ENCODE measurements at places on chromosomes 1 and 21. TPM values are rescaled to one million over a fixed set of nuclear protein-coding genes. Genes with fewer than 3 reads are reported as not detected.

GRCh38 chr1:186738926-186739325 lies 58.7 kb upstream of the PTGS2 start:
- no peak for DNase-seq

DNA sequence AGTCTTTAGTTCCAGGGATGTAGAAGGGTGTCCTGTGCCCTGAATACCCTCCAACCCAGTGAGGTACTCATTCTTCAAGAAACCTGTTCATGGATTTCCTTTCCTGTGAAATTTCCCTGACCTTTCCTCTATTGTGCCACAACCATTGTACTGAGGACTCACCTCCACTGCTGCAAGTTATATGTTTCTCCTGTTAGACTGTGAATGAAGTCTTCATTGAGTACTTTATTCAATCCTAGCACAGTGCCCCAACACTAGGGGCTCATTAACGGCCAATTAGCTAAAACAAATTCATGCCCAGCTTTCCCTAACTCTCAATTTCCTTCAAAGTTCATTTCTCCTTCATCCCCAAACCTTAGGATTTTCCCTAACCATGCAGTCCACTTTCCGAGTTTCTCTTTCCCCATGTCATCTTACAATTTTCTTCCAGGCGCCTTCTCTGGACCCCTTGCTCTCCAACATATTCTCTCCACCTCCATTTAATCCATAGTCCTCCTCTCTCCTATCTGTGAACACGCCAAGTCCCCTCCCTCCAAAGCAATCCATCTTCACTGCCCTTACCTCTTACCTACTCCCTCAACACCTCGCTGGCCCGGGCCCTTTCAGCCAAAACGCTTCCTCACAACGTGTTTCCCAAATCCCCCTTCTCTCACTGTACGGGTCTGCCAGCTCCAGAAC lies 1.3 kb downstream of the TRIM33 start:
- no peak for DNase-seq

DNA sequence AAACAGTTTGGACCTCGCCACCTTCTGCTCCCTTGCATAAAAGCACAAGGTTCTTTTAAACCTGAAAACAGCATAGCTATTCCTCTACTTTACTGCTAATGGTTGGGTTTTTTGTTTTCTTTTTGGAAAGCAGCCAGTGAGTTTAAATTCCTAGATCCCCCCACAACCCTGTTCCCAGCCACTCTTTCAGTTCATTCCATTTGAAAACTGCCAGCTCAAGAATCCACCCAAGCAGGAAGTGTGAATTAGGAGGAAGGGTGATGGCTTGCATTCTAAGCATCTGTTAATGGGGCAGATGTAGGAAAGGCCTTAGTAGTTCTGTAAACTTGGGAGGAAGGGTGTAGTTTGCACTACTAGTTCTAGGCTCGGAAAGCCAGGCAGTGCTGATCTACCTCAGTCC lies 172.9 kb upstream of the HOOK1 start:
- DNase-seq = peak; percentile 15

- no peak for DNase-seq
These were observed 23.3 kb upstream of the RXRG start for GRCh38 chr1:165468253-165468652.

GRCh38 chr1:244851546-244852231 lies 12.7 kb downstream of the HNRNPU start:
- no peak for DNase-seq

DNA sequence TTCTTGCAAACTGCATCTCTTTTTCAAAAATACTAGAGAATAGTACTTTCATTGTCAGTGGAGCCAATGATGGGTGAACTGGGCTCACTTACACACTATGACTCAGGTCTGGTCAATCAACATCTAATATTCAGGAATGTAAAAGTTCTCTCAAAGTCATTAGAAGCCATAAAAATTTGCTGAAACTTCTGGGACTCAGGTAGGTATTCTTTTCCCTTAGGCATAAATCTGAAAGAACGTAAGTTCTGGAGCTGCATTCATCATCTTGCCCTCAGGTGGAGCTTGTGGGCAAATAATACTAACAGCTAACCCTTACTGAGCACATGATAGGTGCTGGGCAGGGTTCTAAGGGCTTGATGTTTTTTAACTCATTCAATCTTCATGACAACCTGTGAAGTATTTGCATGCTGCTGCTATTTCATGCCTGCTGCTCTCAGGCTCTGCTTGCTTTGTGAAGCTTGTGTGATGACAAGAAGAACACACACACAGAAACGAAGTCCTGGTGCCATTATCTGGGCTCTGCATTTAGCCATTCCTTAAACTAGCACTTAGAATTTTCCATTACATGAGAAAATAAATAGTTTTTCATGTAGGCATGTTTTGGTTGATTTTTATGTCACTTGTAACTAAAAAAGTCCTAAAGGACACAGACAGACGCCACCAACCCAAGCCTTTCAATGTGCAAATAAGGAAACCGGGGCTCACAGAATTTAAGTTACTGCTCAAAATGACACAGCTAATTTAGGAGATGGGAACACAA lies 394.2 kb upstream of the LYPLAL1 start:
- no peak for DNase-seq

- DNase-seq = no peak
These were observed 609.6 kb downstream of the BRINP3 start for GRCh38 chr1:189868021-189868420.

- DNase-seq = no peak
These were observed 126.1 kb downstream of the LIPI start for GRCh38 chr21:14084701-14085100.

DNA sequence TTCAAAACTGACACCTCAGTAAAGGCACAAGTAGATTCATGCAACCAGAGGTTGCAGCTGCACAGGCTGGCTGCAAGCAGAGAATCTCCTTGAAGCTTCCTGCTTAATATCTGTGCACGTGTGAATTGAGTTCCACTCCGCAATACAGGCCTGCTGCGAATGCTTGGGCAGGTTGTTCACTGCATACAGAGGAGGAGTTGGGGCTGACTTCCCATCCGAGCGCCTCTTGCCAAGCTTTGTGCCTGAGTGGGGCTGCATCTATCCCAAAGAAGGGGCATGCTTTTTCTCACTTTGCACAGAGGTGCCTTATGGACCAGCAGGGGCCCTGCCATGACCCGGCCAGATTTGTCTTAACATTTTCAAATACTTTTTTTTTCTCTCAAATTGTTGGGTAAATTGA lies 17.9 kb upstream of the PADI1 start:
- DNase-seq = no peak

DNA sequence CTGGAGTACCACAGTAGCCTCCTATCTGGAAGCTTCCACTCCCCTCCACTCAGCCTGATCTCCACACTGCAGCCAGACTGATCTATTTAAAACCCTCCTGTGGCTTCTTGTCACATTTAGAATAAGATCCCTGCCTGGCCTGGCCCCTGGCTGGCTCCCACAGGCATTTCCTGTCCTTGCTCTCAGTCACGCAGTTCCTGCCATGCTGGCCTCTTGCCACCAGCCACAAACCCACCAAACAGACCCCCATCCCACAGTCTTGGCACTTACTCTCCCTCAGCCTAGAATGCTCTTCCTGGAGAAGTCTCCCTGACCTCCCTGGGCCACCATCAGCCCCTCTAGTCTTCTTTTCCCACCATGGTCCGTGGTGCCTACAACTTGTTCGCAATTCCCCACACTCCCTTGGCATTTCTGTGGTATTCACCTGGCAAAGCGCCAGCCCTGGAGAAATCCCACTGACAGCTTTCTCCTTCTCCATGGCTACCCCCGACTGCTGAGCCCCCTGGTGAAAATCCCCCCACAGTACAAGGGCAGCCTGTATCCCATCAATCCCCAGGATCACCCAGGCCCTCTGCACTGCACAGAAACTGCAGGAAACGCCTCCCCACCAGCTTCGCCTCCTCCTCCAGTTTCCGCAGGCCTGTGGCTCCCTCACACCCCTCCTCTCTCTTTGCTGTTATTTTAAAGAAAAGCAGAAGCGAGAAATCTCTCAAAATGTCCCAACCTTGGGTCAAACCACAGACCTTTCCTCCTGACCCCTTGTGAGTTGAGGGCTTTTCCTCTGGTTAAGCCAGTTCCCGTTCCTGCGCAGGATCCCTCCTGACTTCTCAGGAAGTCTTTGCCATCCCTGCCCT lies 94.5 kb downstream of the SYT2 start:
- DNase-seq = peak; percentile 88

- DNase-seq = no peak
These were observed 138.3 kb downstream of the TTLL7 start for GRCh38 chr1:83860490-83861221.

GRCh38 chr1:155933591-155934096 lies 569 bp downstream of the KHDC4 start:
- DNase-seq = peak; percentile 22

DNA sequence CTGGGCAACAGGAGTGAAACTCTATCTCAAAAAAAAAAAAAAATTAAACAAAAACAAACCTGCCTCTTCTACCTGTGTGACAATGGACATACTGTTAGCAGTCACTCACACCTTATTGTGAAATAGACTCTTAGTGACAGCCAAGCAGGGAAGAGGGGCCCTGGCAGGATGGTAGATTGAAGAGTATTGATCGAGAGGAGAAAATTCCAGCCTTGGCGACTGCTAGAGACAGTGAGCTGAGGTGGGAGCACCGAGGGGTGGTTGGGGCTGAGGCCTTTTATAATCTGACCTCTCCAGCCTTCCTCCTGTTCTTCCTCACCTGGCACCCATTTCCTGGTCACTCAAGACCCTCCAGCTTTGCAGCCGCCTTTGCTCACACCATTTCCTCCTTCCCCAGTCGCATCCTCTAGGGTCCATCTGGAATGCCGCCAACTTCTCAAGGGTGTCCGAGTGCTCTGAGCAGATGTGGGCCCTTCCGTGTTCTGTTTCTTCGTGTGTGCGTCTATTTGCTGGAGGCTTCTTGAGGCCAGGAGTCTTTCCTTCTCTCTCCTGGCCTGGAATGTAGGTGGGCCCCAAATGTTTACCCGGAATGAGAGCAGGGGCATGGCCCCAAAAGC lies 196.9 kb upstream of the TMEM51 start:
- no peak for DNase-seq

- peak; percentile 51 for DNase-seq
These were observed 6.7 kb upstream of the MAN1C1 start for GRCh38 chr1:25609921-25610320.

GRCh38 chr21:14120091-14120734 lies 90.5 kb downstream of the LIPI start:
- DNase-seq = peak; percentile 85

- peak; percentile 64 for DNase-seq
These were observed 626 bp upstream of the HLCS start for GRCh38 chr21:36966821-36967768.

Gene UBL4B
- not detected for total RNA-seq

Gene HSPB7
- total RNA-seq = 83.9 TPM

Gene FCRLB
- total RNA-seq = 6.2 TPM

Gene FCRL2
- total RNA-seq = not detected

Gene PLEKHN1
- total RNA-seq = 0.04 TPM

Gene FALEC
- 0.28 TPM for total RNA-seq

Gene DCDC2B
- not detected for total RNA-seq

Gene MAN1A2
- total RNA-seq = 74.2 TPM

Gene UBE2U
- total RNA-seq = not detected

Measured in SJCRH30 (cell line).